Left renal pelvis (tissue), 4 donors: ENCODE measurements at places on chromosomes 4 and X. TPM values are rescaled to one million over a fixed set of nuclear protein-coding genes. Genes with fewer than 3 reads are reported as not detected.

- peak; percentile 14 for DNase-seq
These were observed 773 bp upstream of the VMA21 start for GRCh38 chrX:151396042-151396824.

DNA sequence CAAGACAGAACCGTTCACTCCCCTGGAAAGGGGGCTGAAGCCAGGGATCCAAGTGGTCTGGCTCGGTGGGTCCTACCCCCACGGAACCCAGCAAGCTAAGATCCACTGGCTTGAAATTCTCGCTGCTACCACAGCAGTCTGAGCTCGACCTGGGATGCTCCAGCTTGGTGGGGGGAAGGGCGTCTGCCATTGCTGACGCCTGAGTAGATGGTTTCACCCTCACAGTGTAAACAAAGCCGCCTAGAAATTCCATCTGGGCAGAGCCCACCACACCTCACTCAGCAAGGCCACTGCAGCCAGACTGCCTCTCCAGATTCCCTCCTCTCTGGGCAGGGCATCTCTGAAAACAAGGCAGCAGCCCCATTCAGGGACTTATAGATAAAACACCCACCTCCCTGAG lies 13.4 kb upstream of the PBDC1 start:
- DNase-seq: no peak

- peak; percentile 37 for DNase-seq
These were observed 841 bp downstream of the ACOT9 start for GRCh38 chrX:23742174-23742696.

GRCh38 chrX:46912603-46913491 lies 626 bp downstream of the JADE3 start:
- no peak for DNase-seq

Gene PCDH11X
- polyA plus RNA-seq: 0.23 TPM

Gene UCP1
- polyA plus RNA-seq: not detected
